Stimulated activated CD4-positive, alpha-beta T cell treated with anti-CD3 and anti-CD28 coated beads, Interleukin-4, amount 100 ng/mL, for 4 hours (primary cell): ENCODE measurements at places on chromosomes 16 and 17.

DNA sequence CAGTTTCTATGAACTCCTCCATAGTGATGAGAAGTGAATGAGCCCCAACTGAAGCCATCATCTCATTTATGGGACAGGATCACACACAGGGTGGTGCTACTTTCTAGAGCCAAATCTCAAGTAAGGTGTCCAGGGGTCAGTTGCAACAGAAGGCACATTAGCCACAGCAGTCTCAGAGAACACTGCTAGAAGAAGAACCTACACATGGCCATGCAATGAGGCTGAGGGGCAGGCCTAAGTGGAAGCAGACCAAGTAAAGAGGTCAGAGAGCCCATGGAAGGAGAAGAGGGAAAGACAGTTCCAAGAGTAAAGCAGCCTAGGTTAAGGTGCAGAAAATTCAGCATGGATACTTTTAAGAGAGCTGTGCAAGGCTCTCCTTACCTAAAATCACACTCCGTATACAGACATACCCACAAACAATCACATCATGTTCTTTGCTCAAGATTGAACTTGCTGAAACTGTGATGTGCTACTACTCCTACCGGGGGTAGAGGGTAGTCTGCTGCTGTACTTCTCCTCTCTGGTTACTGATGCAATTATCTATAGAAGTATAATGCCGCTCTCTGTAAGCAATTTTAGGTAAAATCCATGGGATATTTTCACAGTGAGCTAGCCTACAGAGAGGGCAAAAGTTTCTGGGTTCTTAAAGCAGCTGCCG is 1.7 kb downstream of the ABCA8 start:
- DNase-seq: no peak

GRCh38 chr16:77589071-77589765 is 133.1 kb upstream of the NUDT7 start:
- no peak for DNase-seq

GRCh38 chr17:29591146-29591736 is 1.7 kb upstream of the ANKRD13B start:
- DNase-seq: peak; percentile 55

GRCh38 chr16:46612121-46612520 is 9.1 kb downstream of the SHCBP1 start:
- DNase-seq: no peak

DNA sequence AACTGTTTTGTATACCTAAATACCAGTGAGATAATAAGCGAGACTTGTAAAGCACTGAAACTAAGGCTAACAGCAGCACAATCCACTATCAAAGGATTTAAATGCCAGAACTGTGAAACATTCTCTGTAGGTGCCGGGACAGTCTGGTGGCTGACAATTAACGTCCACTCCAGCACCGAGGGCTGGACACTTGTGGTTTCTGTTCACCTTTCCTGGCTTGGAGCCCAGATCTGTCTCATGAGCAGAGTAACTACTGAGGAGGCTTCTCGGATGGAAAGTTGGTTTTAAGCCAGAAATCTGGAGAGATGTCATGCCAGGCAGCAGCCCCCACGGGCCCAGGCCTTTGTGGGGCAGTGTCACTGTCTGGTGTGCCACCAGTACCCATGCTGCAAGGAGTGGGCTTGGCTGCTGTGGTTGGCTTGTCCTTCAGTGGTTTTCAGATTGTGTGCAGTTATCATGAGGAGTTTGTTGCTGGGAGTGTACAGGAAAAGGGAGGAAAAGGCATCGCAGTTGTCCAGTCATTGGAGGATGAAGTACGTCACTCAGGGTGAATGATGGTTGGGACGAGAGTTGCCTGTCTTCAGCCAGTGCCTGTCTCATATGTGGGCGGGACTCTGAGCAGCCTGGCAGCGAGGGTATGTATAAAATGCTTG is 35.5 kb downstream of the UBN1 start:
- no peak for DNase-seq

GRCh38 chr17:17778308-17779014 is 58.3 kb downstream of the SREBF1 start:
- no peak for DNase-seq

DNA sequence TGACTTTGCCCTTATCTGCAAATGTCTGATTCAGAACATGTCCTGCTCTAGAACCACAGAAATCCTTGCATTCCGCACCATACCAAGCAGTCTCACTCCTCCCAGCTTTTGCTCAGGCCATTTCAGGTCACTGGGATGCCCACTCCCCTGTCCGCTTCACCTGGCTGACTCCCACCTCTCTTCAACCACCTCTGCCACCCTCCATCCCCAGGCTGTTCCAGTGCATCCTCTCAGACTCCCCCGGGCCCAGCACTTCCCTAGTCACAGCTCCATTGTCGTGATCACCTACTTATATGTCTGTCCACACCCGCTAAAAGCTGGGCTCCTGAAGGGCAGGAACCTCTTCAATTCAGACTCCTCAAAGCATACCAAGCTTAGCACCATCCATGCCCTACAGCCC is 58.4 kb upstream of the CDH5 start:
- no peak for DNase-seq

DNA sequence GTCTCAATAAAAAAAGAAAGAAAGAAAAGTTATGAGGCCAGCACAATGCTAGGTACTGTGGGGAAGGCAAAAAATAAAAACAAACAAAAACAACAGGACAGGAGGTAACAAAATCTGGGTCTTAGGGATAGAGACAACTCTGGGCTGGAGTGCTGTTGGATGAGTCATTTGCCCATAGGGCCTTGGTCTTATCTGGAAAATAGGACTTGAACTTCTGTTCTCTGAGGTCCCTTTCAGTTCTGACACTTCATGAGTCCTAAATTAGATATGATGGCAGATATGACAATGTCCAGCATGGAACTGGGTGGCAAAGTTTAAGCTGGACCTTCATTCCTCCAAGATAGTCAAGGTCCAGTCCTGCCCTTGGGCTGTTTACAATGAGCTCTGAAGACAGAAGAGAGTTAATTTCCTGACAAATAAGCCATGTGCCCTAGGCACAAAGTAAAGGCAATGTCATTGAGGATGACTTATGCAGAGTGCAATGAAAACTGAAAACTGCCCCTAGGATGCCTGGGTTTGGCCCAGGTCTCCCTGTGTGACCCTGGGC is 8.9 kb upstream of the HDAC5 start:
- no peak for DNase-seq

DNA sequence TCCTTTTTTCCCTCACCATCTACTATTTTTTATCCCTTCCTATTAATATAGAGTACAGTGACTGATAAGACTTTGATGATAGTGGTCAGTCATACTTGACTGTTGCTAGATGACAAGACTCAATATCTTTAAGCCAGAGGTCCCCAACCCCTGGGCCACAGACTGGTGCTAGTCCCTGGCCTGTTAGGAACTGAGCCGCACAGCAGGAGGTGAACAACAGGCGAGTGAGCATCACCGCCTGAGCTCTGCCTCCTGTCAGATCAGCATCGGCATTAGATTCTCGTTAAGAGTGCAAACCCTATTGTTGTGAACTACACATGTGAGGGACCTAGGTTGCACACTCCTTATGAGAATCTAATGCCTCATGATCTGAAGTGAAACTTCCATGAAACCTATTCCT is 341.3 kb downstream of the BCAS3 start:
- no peak for DNase-seq

DNA sequence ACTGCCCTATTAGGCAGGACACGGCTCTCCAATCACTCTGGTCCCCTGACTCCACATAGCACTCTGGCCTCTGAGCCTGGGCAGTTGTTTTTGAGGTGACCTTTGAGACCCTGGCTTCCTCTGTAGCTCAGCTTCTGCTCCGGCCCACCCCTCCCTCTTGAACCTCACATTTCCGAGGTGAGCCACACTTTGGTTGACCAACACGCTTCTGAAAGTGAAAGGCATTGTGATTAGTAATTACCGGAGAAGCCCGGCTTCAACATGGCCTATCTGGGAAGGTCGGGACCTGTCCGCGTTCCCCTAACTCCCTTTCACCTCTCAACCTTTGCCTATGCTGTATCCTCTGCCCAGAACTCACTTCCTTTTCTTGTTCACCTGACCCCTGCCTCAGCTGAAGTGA is 10.3 kb upstream of the ITGAX start:
- no peak for DNase-seq

GRCh38 chr16:4358831-4359561 is 7.9 kb upstream of the PAM16 start:
- DNase-seq: peak; percentile 68

GRCh38 chr17:7240375-7240774 is 1.1 kb upstream of the PHF23 start:
- no peak for DNase-seq
